ENCODE measurements at places on chromosomes 16 and 17. TPM values are rescaled to one million over a fixed set of nuclear protein-coding genes. Genes with fewer than 3 reads are reported as not detected.

The LLGL1 gene
- total RNA-seq = 17.2 TPM

The MAPT gene
- under 0.01 TPM for total RNA-seq

The CLEC18A gene
- 0.13 TPM for total RNA-seq

The TNFAIP1 gene
- total RNA-seq = 108 TPM

The SLC5A10 gene
- total RNA-seq = not detected

Data from dermis microvascular lymphatic vessel endothelial cell (primary cell).